Activated T-cell treated with anti-CD3 and anti-CD28 coated beads, Interleukin-2, amount 50 U/mL, for 48 hours (primary cell): ENCODE measurements at places on chromosomes 4 and X.

GRCh38 chrX:129403974-129404669 lies 119.2 kb downstream of the SMARCA1 start:
- DNase-seq, result no peak

DNA sequence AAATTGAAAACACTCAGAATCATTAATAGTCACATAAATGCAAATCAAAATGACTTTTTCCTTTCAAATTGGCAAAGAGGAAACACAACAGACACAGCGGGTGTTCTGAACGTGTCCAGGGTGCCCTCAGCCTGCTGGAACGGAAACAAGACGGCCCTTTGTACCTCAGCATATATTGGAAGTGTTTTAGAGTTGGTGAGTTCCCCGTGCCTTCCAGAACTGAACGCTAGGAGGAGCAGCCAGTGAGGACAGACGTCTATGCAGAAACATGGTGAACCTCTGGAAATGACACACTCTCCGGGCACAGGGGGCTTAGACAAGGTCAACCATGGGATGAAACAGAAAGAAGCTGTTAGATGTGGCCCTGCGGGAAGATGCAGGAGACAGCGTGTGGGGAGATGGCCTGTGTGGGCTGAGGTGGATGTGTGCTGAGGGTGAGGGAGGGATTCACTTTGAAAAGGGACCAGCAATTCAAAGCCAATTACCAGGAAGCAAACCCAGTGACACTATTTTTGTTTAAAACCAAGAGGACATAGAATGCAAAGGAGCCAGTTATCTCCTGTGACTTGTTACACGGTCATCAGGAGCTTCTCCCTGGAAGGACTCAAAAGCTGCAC lies 40.4 kb downstream of the RNF212 start:
- DNase-seq, result peak; percentile 65

DNA sequence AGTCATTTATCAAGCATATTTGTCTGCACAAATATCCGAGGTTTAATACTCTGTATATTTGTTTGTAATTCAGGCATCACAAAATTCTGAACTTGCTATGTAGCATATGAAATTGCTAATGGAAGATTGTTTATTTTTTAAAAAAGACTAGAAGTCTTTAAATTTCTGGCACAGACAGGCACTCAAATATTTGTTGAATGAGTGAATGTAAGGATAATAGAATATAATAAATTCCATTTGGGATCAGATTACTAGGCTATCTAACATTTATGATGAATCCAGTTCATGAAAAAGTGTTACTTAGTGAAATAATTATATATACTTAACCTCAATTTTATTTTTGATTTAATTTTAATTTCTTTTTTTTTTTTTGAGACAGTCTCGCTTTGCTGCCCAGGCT lies 30.4 kb upstream of the TEC start:
- DNase-seq, result no peak

DNA sequence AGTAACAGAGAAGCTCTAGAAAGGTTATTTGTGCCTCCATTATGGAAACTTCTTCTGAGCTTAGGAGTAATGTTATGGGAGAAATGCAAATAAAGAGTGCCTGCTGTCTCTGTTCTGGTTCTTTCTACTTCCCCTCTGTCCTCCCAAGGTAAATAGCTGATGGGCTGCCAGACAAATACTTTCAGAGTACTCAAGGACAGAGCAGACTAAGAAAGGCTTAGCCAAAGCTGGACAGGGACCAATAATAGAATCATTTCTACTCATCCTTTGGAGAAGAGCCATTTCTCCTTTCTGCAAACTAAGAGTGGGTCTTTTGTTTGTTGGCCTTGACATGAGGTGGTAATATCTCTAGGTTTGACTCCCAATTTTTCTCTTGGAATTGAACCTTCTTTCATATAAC lies 136.1 kb downstream of the MID1IP1 start:
- no peak for DNase-seq

DNA sequence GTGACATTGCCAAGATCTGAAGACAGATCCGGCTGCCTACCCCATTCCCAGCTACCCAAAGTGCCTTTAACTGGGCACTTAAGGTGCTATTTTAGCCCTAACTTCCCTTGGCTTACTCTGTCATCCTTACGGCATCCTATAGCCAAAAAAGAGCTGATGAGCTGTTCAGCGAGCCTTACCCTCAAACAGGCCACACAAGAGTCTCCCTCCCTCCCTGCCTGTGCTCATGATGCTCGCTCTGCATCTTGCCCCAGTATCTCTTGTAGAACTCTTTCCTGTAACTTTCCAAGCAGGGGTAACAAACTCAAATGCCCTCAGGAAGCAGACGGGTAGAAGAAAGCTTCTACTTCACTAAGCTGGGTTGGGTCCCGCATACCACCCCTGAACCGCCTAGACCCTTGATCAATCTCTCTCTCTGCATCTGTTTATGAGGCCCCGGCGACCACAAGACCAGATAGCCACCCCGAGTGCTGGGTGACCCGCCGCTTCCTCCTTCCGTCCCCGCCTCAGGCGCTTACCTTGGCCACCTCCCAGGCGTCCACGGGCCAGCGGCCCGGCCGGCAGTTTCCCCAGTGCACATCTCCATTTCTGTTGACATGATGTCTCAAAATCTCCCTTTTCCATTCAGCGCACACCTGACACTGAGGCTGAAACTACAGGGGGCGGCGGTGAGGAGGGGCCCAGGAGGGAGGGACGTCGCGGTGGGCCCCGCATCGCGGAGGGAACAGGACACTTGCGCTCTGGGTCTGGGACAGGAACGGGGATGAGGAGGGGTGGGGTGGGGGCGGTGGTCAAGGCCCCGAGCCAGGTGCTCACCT lies 663 bp downstream of the CXorf38 start:
- peak; percentile 59 for DNase-seq
